ENCODE measurements at places on chromosomes 5 and 9. TPM values are rescaled to one million over a fixed set of nuclear protein-coding genes. Genes with fewer than 3 reads are reported as not detected.

DNA sequence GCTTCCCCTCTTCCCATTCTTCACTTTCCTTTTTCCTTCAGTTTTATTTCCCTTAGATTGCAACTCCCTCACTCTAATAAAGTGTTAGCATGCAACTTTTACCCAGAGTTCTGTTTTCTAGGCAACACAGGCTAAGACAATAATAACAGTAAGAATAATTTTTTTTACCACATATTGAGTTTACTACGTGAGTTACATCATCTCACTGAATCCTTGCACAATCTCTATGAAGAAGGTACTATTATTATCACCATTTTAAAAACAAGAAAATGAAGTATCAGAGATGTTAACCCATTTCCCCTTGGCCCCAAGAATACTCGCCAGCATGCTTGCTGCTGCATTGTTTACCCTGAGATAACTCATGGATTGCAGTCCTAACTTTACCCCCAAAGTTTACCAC is 53.7 kb upstream of the SMIM32 start:
- no peak for DNase-seq

DNA sequence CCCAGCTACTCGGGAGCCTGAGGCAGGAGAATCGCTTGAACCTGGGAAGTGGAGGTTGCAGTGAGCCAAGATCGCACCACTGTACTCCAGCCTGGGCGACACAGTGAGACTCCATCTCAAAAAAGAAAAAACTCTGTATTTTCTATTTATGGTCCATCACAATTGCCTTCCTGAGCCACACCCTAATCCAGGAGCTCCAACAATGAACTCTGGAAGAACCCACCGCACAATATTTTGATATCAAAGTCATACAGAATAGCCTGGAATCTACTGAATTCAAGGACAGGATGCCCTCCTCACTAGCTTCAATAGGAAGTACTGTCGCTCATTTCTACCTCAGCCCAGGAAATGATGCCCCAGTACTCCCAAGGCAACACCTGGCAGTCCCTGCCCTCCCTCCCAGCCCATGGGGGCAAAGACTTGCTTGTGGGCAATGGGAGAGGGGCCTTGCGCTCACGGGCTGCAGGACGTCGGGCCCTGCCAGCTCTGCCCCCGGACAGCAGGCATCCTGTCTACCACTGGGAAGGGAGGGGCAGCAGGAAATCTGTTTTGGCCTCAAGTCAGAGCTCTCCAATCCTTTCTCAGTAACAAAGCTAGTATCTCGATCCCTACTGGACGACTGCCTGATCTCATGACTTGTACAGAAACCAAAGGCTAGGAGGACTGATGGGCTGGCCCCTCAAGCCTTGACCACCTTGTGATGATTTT is 19.7 kb downstream of the UBAC1 start:
- no peak for DNase-seq

DNA sequence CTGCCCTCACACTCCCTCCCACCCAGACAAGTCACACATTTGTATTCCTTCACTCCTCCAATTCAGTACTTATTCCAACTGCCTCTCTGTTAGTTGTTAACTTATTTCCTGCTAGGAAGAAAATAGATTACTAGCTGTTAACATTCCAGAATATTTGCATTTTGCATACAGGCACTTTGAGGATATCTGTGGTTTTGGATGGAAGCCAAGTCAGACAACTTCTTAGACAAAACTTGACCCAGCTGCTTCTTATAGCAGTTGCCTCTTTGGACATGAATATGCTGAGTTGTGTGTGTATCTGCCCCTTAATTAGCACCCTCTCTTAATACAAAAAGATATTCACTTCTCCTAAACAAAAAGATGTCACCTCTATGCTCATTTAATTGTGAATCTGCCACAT is 1280.6 kb upstream of the ACO1 start:
- peak; percentile 14 for DNase-seq

GRCh38 chr5:39555788-39556187 is 131.0 kb upstream of the DAB2 start:
- DNase-seq = no peak

DNA sequence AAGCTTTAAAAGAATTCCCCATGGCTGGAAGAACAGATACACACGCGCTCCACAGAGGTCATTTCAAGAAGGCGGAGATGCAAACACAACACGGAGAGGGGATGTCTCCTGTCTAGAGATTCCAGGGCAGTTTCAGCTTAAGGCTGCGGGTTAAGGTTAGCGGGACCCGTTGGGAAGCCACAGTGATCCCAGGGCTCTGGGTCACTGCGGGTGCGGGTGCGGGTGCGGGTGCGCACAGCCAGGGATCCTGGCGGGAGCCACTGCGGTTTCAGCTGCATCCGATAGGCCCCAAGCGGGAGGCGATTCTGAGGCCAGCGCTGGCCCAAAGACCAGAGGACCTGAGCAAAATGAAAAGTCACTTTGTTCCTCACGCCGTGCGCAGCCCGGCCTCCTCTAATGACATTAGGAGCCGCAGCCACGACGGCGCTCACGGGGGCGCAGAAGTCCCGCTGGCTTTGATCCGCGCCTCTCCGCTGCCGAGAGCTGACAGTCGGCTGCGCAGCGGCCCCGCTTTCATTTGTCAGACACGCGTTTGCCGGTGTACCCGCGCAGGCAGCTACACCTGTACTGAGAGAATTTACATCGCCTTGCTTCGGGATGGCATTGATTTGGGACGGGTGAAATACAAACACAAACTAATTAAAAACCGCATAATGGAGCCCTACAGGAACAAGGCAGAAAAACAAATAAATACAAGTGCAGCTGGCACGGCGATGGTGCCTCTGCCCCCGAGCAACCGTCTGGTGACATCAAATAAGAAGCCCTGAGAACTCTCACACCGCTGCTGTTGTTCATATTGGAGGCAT is 5.3 kb upstream of the IRX1 start:
- no peak for DNase-seq

GFRA3 gene
- total RNA-seq = not detected

RAB3C gene
- total RNA-seq = not detected

MYOZ3 gene
- total RNA-seq = 0.77 TPM

SH3RF2 gene
- total RNA-seq = 1.2 TPM

NR5A1 gene
- total RNA-seq = not detected
